ENCODE measurements at places on chromosomes 12 and 14.

DNA sequence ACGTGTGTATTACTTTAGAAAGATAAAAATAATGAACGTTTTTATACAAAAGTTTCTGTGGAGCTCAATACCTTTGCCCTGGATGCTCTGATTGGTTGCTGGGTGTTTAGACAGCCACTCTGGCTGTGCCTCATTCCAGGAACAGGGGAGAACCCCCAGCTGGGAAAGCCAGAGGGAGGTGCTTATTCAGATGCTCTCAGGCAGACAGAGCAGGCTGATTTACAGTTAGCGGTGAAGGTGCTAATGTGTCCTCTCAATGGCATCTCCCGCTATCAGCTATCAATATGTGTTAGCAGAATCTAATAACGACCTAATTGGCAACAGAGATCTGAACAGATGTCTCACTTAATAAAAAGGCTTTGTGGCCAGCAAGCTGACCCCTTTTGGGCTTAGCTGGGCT, 402.3 kb downstream of the NUAK1 start:
- DNase-seq, result no peak

DNA sequence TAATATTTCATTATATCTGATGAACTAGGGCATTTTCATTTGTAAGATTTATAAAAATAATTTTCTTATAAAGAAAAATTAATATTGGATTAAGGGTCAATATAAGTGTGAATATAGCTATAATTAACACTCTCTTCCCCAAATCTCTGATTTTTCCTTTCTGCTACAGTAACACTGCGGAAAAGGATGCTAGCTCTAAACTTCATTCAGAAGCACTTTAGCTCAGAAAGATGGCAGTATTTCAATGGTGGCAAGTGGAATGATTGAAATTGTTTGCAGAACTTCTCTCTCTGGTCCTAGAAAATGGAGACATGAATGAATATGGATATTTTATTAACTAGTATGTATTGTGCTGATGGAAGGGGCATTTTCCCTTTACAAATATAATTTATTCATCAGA, 8.4 kb downstream of the NPAS3 start:
- no peak for DNase-seq

- no peak for DNase-seq
These were observed 185.7 kb upstream of the GRIN2B start for GRCh38 chr12:14167005-14167628.

DNA sequence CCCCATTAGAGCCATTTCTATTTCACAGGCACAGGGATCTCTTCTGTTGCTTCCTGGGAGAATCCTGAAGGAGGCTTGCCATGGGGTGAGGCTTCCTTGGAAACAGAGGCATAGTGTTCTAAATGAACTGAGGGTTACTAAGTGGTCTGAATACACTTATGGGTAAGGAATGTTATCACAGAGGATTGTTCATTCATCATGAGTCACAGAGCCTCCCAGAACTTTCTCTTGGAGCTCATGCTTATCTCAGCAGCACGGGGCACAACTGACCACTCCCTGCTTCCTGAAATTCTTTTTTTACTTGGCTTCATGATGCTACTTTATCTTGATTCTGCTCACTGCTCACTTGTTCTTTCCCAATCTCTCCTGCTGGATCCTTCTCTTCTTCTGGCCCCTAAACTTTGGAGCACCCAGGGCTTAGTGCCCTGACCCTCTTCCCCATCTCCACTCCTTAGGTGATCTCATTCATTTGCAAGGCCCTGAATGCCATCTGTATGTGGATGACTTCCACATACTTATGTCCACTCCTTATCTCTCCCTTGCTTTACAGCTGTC, 57.9 kb downstream of the ANO6 start:
- DNase-seq, result no peak

DNA sequence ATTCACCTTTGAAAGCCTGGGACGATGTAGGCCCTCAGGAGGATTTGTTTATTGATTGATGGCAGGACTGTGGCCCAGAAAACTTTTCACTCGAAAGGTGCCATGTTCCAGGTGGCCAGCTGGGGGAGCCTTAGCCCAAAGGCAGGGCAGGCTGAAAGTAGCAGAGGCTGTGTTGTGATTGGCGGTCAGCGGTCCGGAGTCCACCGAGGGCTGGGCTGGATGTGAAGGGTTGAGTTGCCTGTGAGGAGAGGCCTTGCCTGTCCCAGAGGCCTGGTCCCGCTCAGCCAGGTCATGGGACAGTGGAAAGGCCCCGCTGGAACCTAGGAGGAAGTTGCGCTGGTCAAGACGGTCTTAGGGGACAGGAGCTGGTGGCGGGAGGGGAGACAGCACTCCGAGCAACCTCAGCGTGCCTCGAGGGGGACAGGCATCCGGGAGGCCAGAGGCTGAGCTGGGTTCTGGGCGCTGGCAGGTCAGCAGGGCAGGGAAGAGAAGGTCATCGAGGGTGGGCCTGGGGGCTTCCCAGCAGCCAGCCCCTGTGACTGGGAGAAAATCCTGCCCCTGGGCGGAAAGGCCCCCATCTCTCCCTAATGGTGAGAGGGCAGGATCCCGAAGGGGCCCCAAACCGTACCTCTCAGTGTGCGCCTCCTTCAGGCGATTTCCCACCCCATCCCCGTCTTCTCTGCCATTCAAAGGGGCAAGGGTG, 26.3 kb downstream of the CMA1 start:
- peak; percentile 13 for DNase-seq
